ENCODE measurements at places on chromosomes 1 and 21. TPM values are rescaled to one million over a fixed set of nuclear protein-coding genes. Genes with fewer than 3 reads are reported as not detected.

GRCh38 chr1:221408117-221408803, 333.6 kb downstream of the DUSP10 start:
- DNase-seq = no peak

KRTAP19-6 gene
- total RNA-seq = not detected

GRCh38 chr21:34790834-34791233, 122.0 kb downstream of the CLIC6 start:
- DNase-seq = no peak

GRCh38 chr1:6024376-6024775, 21.3 kb upstream of the KCNAB2 start:
- DNase-seq = no peak

OR10J1 gene
- total RNA-seq = not detected

GRCh38 chr1:117671781-117672501, 66.1 kb downstream of the TENT5C start:
- peak; percentile 23 for DNase-seq

DNA sequence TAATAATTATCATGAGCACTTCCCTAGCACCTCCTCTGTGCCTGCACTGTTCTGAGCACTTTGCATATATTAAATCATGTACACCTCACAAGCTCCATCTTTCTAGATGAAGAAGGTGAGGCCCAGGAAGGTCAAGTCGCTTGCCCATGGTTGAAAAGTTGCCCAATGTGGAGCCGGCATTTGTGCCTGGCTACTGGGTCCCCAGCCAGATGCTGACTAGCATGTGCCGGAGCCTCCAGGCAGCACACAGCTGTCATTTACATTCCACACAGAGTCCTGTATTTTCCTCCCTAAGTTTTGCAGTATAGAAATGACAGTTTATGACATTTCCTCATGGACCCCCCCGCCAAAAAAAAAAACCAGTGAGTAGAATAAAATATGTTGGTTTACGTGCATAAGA, 94.3 kb downstream of the BCAR3 start:
- no peak for DNase-seq

TNN gene
- total RNA-seq = not detected

BGLAP gene
- total RNA-seq = 0.34 TPM

DNA sequence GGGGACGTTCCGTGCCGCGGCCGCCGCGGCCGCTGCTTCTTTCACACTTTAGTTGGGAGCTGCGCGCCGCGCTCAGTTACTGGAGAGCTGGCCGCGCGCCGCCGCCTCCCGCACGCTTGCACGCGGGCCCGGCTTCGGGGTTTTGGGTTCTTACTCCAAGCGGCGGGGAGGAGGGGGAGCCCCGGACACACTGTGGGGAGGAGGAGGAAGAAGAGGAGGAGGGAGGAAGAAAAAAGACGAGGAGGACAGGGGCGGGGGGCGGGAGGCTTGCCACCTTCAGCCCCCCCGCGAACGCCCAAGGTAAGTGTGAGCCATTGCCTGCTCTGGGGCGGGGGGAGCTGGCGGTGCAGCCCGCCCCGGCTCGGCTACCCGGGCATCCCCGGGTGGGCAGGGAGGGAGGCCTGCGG, 243 bp downstream of the C1orf21 start:
- no peak for DNase-seq

TTC22 gene
- total RNA-seq = 27.6 TPM

LRRC53 gene
- total RNA-seq = not detected

GRCh38 chr1:48610628-48611542, 138.9 kb upstream of the SPATA6 start:
- DNase-seq = no peak

GRCh38 chr1:46434358-46434757, 40.2 kb downstream of the FAAH start:
- DNase-seq = no peak

DNA sequence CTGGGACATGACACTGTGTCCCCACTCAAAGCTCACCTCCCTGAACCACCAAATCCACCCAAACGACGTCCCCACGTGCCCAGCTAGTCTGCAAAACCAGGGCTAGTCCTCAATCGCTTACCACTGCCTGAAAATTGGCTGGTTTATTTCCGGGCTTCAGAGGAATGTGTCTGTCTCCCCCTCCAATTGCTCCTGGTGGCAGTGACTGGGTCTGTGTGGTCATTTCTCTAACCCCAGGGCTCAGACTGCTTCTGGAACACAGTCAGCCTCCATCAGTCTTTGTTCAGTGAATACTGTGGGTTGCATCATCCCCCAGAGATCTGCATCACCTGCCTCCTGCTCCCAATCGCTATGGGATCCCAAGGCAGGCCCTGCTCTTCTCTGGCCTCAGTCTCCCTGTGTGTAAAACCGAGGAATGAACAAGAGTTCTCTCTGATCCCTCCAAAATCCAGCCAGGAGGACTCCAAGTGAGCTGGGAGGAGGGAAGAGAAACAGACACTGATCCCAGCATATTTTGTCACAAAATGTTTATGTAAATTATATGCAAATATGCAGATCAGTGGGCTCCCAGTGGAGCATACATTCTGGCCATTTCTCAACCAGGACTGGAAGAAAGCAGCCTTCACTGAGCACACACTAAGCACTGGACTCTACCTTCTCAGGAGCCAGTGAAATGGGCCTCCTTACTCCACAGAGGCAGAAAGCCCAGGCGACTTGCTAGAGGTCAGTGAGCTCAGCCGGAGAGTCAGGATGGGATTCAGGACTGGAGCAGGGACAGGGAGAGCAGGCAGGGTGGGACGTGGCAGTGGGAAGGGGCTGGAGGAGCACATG, 20.9 kb downstream of the SDC3 start:
- DNase-seq = no peak

DNA sequence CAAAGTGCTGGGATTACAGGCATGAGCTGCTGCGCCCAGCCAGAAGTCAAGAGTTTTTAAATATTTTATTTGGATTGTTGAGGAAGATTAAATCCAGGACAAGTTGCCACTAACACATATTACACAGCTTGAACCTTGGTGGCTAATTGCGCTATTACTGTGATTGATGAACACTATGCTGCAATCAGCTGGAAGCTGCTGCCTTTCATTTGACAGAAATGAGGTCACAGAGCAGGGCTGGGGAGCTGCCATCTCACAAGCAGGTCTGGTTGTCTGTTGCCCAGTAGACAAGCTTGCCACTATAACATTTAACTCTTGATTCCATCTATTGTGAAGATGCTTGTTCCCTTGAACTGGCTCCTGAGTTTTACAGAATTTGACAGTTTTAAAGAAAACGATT, 37.4 kb upstream of the NRDC start:
- DNase-seq = no peak

DDAH1 gene
- total RNA-seq = 75.6 TPM

DNA sequence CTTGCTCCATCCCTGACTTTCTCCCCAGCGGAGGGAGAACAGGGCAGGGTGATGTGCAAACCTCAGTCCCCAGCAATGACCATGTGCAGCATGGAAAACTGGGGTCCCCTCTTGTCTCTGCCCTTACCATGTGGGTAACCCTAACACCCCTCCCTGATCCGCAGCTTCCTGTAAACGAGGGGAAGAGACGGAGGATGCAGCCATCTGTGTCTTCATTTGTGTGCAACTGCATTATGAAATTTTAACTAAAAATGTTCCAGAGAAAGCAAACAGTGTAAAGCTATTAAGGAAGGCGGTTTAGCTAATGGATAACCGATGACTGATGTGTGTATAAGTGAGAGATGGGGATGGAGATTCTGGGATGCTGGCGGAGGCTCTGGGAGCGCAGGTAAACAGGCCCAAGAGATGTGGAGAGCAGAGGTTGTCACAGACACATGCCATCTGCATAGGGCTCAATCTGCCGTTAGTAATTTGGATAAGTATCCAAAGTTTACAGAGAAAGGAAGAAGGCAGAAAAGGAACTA, 206.6 kb downstream of the DSCAM start:
- no peak for DNase-seq

GRCh38 chr1:234902774-234903547, 225.7 kb downstream of the TOMM20 start:
- no peak for DNase-seq

All from HT-29 (cell line).